ENCODE measurements at places on chromosomes 12 and 14.

GRCh38 chr14:77198561-77198960 is 17.0 kb downstream of the TMEM63C start:
- no peak for DNase-seq

DNA sequence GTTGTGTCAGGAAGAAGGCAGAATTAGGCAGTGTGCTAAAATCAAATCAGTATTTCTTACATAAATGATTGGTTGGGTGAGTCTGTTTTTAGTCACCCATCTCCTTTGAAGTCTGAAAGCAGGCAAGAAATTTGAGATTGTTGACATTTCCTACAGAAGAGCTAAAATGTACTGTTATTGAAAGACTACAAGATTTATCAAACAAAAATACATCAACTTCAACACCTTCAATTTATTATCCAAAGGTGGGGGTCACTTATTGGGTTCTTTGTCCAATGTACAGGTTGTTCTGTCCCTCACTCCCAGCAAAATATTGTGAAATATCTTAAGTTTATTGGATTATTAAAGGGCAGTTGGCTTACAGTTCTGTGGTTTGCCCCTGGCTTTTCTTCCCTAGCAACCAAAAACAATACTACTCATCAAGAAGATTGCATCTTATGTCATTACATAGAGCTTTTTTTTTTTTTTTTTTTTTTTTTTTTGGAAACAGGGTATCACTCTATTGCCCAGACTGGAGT is 20.6 kb upstream of the PKP2 start:
- no peak for DNase-seq

DNA sequence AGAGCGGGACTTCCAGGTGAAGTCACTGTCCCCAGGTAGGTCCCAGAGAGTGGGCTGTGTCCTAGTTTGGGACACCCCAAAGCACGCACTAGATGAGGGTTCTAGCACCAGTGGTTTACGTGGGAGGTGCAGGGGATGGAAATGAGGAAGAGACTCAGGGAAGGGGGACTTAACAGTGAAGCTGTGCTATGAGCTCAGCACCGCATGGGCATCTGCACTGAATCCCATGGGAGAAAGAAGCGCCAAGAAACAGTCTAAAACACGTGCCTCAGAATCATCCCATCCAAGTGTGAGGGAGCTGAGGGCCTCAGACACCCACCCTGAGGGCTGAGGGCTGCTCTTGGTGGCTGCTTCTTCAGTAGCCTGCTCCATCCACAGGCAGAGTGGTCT is 71.5 kb upstream of the ZFP36L1 start:
- no peak for DNase-seq

DNA sequence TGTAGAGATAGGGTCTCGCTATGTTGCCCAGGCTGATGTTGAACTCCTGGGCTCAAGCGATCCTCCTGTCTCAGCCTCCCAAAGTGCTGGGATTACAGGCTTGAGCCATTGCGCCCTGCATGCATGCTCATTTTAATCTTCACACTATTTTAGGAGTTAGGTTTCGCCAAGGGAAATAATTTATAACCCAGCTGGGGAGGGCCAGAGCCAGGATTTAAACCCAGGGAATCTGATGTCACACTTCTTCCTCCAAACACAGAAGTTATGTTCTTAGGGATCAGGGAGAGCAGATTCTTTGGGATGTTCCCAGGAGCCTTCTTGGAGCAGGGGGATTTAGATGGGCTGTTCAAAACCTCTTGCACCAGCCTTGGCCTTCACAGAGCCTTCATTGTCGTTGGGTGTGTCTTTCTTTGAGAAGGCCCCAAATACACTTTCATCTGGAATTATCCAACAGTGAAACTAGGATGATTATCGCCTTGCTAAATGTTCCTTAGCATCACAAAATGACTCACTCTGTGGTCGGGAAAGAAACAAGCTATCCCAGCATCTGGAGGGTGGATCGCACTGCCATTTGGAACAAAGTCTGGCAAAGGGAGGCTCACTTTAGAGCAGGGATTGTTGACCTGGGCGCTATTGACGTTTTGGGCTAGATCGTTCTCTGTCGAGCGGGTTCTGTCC is 8.2 kb upstream of the PPP1CC start:
- DNase-seq: no peak

DNA sequence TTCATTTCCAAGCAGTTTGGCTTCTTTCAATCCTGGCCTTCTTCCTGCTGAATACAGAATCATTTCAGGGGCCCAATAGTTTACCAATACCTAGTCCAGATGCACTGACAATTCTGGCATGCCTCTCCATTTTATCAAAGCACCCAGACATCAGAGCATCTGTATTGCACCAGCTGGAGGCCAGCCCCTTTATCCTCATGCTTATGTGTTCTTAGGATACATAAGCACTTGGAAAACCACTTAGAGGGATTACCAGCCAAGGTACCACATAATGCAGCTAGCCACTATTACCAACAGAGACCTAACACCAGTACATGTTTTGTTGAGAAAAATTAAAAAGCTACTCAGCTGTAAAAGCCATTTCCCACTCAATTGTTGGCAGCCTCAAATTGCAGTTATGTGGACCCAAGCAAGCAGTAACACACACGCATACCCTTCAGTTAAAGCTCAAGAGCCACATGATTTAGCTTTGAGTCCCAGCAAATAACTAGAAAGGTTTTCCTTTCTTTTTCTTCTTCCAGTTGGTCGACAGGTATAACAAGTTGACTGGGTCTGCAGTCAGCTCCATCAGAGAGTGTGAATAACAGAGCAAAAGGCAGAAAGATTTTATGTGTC is 263.8 kb downstream of the DIO2 start:
- no peak for DNase-seq

- DNase-seq: no peak
Measured at GRCh38 chr14:54058505-54058904, 101.9 kb upstream of the BMP4 start.

DNA sequence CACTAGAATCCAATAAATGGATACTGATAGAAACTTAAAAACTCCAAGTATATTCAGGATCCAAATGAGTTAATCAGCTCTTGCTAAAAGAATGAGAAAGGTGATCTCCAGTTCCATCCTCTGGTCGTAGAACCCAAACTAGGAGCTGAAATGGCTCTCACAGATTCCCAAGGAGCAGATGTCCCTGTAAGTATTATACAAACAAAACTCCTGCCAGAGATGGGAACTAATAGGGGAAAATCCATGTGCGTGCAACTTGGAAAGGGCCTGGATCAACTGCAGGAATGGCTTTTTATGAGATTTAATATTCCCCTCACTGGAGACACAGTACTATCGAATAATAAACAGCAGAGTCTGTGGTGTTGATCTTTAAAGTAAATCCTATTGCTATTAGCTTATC is 309.2 kb upstream of the TBX3 start:
- no peak for DNase-seq

DNA sequence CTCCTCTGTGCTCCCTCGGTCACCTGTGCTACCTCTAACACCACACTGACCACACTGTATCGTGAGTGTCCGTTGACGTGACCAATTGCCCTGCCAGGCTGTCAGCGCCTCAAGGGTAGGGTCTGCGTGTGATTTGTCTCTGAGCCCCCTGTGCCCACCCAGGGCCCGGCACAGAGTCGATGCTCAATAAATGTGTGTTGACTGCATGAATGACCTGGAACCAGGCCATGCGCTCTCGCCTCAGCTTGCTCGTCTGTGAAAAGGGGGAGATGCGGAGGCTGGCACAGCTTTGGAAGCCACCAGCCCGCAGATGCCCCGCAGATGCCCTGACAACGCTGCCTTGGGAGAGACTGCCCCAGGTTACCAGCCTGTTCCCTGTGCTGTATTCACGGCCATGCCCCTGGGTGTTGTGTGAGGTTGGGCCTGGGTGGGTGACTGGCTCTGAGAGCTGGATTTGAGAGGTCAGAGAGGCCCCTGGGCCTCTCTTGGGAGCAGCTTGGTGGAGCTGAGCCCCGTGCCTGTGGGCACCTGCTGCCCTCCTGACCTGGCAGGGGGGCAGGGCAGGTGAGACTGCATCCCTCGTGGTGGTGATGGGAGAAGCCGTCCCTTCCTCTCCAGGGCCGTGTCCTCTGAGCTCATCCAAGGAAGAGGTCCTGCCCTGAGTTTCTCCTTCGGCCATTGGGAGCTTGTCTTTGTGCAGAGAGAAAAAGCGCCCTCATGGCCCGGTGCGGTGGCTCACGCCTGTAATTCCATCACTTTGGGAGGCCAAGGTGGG is 43.2 kb downstream of the CYP46A1 start:
- DNase-seq: no peak

DNA sequence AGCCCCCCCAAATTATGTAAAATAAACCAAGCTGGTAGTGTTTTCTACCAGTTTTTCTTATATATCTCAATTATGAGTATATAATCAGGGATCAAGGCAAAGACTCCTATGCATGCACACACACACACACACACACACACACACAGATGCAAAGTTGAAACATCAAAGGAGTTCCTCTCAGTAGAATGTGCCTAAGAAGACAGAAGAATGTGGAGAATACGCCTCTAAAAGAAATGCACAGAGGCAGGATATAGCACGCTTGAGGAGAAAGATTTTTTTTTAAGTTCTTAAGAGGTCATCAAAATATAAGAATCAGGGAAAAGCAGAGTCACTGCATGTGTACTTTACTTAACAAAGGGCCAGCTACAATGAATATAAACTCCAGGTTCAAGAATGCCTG is 138.2 kb upstream of the CLEC14A start:
- no peak for DNase-seq

DNA sequence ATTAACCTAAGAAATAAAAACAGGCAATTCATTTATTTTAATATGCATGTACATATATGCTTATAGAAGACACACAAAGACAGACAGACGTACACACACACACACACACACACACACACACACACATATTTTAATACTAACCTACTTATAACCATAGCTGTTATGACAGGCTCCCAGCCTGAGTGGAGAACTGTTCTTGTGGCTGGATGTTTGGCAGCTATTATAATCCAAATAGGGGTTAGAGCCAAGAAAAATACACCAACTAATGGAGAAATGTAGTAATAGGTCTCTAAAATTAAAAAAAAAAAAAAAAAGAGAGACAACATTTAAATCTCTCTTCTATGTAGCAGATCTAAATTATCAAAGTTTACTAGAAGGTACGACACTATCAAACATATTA is 91.8 kb downstream of the SLC41A2 start:
- no peak for DNase-seq

- peak; percentile 79 for DNase-seq
Measured at GRCh38 chr14:93219103-93219726, 12.2 kb downstream of the UBR7 start.

- no peak for DNase-seq
Measured at GRCh38 chr12:128040971-128041370, 226.0 kb upstream of the TMEM132C start.

DNA sequence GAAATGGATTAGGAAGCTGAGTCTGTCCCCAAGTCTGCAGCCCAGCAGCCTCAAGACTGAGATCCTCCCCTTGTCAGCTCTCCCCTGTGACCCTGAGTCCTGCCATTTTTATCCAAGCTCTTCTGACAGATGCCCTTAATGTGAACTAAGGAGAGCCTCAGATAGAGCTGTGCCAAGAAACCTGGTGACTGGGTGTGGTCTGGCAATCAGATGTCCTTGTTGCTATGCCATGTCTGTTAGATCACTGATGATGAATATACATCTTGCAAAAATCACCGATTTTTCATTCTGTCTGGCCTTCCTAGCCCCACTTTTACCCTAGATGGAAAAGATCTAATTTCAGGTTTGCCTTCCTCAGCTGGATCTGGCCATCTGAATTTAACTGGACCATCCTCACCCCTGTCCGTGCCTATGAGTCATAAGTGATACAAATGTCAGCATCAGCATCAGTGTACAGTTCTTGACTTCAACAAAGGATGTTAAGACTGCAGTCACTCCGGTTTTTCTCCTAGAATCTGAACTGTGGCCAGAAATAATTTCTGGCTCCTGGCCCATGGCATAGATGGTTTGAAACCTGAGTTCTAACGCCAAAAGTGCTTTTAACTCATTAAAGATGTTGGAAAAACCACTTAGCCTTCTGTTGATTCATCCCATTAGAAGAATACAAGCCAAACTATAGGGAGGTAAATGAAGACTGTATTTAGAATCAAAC is 61.2 kb upstream of the GRIP1 start:
- no peak for DNase-seq

- DNase-seq: no peak
Measured at GRCh38 chr12:100171248-100171647, 28.6 kb upstream of the BLTP3B start.

DNA sequence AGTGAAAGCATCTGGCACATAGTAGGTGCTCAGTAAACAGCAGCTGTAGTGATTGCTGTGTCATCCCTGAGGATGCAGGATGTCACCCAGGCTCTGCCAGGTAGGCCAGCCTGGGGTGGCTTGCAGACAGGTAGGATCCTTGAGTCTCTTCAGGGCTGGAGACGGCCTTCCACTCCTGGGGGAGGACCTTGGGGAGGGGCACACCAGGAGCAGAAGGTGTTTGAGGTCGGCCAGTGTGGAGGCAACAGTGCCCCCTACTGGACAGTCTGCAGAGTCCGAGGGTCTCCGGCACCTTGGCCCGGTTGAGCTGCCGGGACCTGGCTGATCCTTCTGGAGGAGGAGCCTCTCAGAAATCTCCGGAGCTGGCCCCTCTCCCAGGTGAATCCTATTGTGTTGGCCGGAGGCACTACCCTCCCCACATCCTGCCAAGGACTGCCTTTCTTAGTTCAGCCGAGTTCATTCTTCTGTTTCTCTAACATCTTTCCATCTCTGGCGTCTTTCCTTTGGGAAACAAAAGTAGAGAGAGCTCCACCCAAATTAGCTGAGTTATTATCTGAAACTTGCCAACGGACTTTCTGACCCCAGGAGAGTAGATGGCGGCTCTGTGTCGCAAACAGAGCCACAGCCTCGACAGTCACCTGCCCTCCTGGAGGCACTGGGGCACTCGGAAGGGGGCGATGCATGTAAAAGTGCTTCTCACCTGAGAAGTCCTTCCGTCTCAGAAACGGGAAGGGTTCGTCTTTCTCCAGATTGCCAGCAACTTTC is 41.8 kb upstream of the CLMN start:
- peak; percentile 32 for DNase-seq

DNA sequence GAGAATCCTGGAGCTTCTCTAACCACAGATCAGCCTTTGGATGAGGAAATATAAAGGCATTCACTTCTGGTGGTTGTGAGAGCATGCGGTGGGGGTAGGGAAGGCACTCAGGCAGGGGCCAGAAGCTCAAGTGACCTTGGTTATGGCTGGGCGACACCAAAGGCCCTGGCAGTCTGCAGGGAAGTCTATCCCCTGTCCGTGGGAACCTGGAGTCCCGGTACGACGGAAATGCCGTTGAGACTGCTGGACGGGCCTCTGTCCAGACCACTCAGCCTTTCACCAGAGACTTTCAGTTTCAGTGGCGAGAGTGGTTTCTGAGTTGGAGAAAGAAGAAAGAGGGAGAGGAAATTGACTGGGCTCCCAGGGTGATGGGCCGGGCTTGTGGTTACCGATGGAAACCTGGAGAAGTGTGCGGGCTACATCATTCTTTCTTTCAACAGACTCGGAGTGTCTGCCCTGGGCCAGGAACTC is 20.9 kb downstream of the ISCA2 start:
- no peak for DNase-seq

- no peak for DNase-seq
Measured at GRCh38 chr12:108346727-108347710, 7.9 kb upstream of the CMKLR1 start.

Measured in erythroblast (primary cell).